ENCODE measurements at places on chromosomes 4 and X.
A peak's percentile ranks its signal among the peaks of the same experiment; 100 is the strongest.

DNA sequence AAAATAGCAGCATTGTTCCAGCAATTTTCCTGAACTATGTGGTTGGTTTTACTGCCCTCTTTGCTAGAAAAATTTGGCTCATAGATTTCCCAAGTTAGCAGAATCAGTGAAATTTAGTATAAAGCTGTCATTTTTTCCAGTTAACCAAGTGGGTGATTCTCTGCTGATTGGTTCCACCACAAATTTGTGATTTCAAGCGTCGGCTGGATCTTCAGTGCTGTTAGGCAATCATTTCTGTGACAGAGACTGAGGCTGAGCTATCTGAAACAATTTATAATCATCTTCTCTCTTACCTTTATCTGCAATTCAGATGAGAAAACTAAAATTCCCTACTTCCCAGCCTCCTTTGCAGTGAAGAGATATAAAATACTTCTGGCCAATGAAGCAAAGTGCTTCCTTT lies 68.6 kb upstream of the OTUD4 start:
- DNase-seq, result no peak

- no peak for DNase-seq
Measured at GRCh38 chrX:44072631-44073030, 99.4 kb upstream of the NDP start.

DNA sequence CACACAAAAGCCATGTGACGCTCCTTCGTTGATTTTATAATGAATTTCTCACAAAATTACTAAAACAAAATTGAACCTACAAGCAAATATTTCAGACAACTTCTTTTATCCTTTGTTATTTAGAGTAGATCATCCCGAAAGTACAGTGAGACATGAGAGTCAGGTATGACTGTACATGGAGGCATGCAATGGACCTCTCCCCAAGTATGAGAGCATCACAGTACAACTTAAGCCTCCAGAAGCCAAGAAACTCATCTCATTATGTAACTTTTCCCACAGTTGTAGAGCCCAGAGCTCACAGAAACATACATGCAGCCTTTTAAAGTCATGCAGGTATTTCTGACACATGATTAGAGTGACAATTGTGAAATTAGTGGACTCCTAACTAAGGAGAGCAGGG lies 167.7 kb downstream of the PAPSS1 start:
- no peak for DNase-seq

GRCh38 chrX:97494756-97495372 lies 611.2 kb downstream of the RPA4 start:
- no peak for DNase-seq

DNA sequence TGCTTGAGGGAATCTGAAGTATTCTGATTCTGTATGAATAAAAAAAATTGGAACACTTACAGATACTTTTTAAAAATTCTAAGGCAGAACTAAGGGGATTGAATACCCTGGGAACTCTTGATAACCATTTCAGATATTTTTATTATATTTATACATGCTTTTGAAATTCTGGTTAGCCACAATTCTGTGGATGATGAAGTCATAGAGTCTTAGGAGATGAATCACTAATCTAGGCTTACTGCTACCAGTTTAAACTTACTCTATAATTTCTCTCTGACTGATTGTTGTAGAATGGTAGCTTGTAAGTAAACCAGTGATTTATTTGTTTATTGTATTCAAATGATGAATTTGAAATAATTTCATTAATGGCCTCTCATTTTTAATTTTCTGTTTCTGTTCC lies 11.4 kb upstream of the SLAIN2 start:
- DNase-seq, result no peak

DNA sequence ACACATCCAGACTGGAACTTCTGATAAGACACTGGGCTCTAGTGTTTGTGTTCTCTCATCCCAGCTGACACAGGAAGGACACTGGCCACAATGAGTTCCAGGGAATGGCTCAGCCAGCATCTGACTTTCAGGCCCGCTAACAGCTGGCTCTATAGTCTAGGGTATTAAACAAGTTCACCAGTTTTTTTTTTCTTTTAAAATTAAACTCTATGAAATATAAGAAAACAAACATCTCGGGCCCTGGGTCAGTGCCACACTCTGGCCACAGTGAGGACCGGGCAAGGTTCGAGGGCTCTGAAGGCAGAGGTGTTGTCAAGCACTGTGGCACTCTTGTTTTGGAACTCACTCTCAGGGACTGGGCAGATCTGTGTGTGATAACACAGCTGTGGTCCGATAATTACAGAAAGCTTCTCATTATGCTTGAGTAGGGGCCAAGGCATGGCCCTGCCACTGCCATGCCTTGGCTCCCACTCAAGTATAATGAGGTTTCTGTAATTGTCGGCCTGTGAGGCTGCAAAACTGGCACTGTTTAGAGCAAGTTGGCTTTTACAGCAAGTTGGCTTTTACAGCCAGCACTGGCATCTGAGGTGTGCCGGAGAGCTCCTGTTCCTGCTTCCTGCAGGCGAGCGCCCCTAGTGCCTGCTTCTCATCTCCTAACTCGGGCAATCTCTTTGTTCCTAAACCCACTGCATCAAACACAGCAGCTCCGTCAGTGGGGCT lies 62.8 kb downstream of the PPP1R2C start:
- peak; percentile 0 for DNase-seq

- DNase-seq, result no peak
Measured at GRCh38 chr4:123623611-123624010, 227.0 kb downstream of the SPRY1 start.

- no peak for DNase-seq
Measured at GRCh38 chr4:22514481-22514880, 1.4 kb downstream of the ADGRA3 start.

DNA sequence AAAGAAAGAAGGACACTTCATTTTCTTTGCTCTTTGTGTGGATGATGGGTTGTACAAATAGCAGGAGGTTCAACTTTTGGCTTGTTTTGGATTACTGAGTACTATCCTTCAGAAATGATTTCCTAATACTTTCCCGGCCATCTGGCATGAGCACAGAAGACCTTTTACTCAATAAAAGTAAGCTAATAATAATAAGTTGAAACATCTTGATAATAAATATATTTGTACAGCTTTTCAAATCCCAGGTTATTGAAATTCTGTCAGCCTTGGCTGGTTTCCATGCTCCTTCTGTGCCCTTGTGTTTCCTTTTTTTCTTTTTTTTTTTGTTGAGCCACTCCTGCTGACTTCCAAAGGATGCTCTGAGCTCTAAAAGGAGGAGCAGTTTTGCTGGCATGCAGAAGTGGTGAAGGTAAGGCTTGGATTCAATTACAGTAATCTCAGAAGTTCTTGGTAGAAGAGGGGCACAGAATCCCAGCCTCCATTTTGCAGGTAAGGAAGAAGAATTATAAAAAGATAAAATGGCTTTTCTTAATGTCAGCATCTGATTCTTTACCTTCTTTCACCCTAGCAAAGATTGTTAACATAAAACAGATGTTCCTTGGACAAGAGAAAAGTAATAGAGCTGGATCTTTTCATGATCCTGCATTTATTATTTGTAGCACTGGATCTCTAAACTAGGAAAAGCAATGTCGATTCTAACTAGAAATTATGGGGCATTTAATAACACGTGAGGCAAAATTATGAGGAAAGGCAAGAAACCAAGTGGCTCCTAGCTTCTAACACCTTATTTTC lies 31.9 kb downstream of the REPS2 start:
- DNase-seq, result no peak

GRCh38 chrX:141662781-141663180 lies 35.8 kb downstream of the SPANXD start:
- no peak for DNase-seq

- no peak for DNase-seq
Measured at GRCh38 chr4:169017971-169018370, 7.9 kb upstream of the CBR4 start.

- no peak for DNase-seq
Measured at GRCh38 chr4:71130827-71131603, 137.6 kb downstream of the DCK start.

GRCh38 chr4:112073181-112073580 lies 72.1 kb upstream of the FAM241A start:
- no peak for DNase-seq

DNA sequence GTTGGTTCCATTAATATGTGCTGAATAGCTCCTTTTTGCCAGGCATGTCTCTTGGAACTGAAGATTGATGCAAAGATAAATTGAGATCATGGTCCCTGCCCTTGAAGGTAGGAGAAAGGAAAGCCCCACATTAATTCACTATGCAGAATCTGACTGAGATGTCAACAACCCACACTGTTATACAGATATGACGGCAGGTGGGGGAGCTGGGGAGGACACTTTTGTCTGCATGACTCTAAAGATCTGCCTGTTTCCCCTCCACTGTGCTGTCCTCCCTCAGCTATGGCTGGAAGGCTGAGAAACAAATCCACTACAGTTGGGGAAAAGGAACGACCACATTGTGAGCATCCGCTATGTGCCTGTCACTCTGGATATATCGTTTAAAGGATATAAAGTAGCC lies 36.3 kb upstream of the IGFBP7 start:
- DNase-seq, result no peak
